ENCODE measurements at places on chromosomes 7 and 10. TPM values are rescaled to one million over a fixed set of nuclear protein-coding genes. Genes with fewer than 3 reads are reported as not detected.

The DDX21 gene
- 128 TPM for total RNA-seq

The AGR3 gene
- total RNA-seq, result not detected

The FKBP9 gene
- total RNA-seq, result 90.8 TPM

The IFIT1 gene
- 4.8 TPM for total RNA-seq

The OR2A42 gene
- total RNA-seq, result not detected

The HPSE2 gene
- total RNA-seq, result not detected

The LLCFC1 gene
- total RNA-seq, result not detected

The TMEM139 gene
- total RNA-seq, result 1.3 TPM

The COA1 gene
- total RNA-seq, result 88.9 TPM

The NUB1 gene
- 39.0 TPM for total RNA-seq

The SRRM3 gene
- 8.7 TPM for total RNA-seq

The TSPAN33 gene
- 6.9 TPM for total RNA-seq
